ENCODE measurements at places on chromosomes 6 and 20. TPM values are rescaled to one million over a fixed set of nuclear protein-coding genes. Genes with fewer than 3 reads are reported as not detected.

- no peak overlapping the region for H3K27ac ChIP-seq
- no peaks in the 10 kb centered on the region for H3K4me1 ChIP-seq
- no peak for DNase-seq
- H3K36me3 ChIP-seq: no peaks in the 10 kb centered on the region
Observed at GRCh38 chr6:15171026-15171425, 74.8 kb upstream of the JARID2 start.

DNA sequence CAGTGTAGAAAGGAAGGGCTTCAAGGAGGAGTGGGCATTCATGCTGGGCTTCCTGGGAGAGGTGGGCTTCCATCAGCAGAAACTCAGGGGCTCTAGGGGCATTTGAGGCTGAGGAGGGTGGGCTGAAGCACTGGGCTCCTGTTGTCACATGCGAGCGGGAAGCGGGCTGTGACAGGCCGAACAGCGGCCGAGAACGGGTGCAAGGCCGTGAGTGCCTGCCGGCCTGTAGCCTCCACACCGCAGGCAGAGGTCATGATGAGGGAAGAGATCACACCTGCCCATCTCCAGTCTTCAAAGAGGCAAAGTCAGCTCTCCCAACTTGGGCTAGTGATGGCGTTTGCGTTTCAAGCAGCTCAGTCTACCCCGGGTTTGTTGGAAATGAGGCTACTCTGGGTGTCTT lies 880 bp downstream of the TTLL2 start:
- H3K4me1 ChIP-seq: peaks cover 6% of the 10 kb centered on the region
- DNase-seq: no peak
- H3K27me3 ChIP-seq: peaks cover 15% of the 10 kb centered on the region
- no peaks in the 10 kb centered on the region for H3K36me3 ChIP-seq
- no peak overlapping the region for H3K4me3 ChIP-seq
- no peak overlapping the region for H3K27ac ChIP-seq

Gene LPA
- not detected for total RNA-seq

Gene SLC52A3
- not detected for total RNA-seq

DNA sequence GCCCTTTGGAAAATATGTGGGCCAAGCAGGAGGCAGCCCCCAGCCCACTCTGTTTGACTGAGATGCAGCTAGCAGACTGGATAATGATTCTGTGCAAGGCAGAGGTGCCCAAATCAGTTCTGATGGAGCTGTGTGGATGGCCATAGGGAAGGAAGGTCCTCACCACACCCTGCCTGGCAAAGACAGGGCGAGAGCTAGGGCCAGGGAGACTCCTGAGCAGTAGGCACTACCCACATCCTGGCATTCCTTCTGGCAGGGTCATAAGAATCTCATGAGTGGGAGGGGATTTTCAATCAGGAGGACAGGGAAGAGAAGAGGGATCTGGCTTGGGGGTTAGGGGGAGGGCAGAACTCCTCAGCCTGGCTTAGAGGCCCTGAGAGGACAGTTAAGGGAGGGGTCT lies 18.6 kb upstream of the TREM2 start:
- H3K27me3 ChIP-seq: peaks cover 18% of the 10 kb centered on the region
- H3K4me3 ChIP-seq: no peak overlapping the region
- H3K27ac ChIP-seq: no peak overlapping the region

DNA sequence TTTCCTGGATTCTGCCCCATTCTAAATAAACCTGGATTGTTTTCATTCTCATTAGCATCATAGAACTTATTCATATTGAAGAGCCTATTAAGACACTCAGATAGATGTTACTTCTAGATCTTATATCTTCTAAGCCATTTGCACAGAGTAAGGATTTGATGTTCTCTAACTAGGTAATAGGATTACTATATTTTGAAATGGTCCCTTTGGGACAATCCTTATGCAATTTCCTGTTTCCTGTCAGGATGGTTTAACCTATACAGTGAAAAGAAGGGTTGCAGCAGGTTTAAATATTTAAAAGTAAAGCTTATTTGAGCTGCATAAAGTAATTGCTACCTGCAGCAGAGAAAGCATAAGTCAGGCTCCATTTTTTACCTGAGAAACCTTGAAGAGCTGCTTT lies 860.1 kb downstream of the TFAP2A start:
- no peaks in the 10 kb centered on the region for H3K4me1 ChIP-seq
- no peak overlapping the region for H3K27ac ChIP-seq
- no peaks in the 10 kb centered on the region for H3K36me3 ChIP-seq
- H3K27me3 ChIP-seq: no peaks in the 10 kb centered on the region

Gene CALHM5
- not detected for total RNA-seq

DNA sequence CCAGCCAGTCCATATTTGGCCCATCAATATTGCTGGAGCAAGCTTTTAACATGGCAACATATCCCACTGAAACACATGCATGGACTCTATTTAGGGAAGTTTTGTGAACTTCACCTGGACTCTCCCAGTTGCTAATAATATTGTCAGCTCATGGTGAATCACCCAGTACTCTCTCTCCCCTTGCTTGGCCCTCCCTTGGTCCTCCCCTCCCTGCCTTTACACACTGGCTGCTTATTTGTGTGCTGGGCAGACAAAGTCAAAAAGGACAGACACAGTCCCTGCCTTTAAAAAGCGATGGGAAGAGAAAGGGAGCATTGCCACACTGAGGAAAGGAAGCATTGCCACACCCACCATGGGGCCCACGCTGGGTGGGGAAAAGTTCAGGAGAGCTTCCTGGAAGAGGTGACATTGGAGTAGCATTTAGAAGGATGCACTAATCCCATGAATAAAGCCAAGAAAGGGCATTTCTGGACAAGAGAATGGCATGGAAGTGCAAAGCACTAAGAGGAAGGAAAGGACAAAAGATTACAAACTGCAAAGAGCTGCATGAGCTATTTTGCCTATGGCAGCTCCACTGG lies 143.4 kb upstream of the EXOC2 start:
- no peak overlapping the region for H3K27ac ChIP-seq
- H3K36me3 ChIP-seq: peaks cover 1% of the 10 kb centered on the region
- no peaks in the 10 kb centered on the region for H3K4me1 ChIP-seq
- no peak overlapping the region for H3K4me3 ChIP-seq
- DNase-seq: no peak
- H3K27me3 ChIP-seq: peaks cover 34% of the 10 kb centered on the region
